Spinal cord (tissue), 10 donors: ENCODE measurements at places on chromosomes 1 and 21. TPM values are rescaled to one million over a fixed set of nuclear protein-coding genes. Genes with fewer than 3 reads are reported as not detected.

The FNDC10 gene
- total RNA-seq = 4.8 TPM

The HPCAL4 gene
- total RNA-seq = 19.7 TPM

The PHF13 gene
- 13.9 TPM for total RNA-seq

The NCAM2 gene
- total RNA-seq = 30.7 TPM
